Dermis blood vessel endothelial cell (primary cell): ENCODE measurements at places on chromosomes 11 and 22. TPM values are rescaled to one million over a fixed set of nuclear protein-coding genes. Genes with fewer than 3 reads are reported as not detected.

NRXN2 gene
- total RNA-seq, result not detected in 2 replicates

MMP13 gene
- not detected in 2 replicates for total RNA-seq

PLAAT4 gene
- 2.3 and 10.6 TPM in 2 replicates for total RNA-seq

OR2AT4 gene
- not detected in 2 replicates for total RNA-seq

SLC43A1 gene
- 16.7 and 18.4 TPM in 2 replicates for total RNA-seq
